ENCODE measurements at places on chromosomes 16 and 17.

DNA sequence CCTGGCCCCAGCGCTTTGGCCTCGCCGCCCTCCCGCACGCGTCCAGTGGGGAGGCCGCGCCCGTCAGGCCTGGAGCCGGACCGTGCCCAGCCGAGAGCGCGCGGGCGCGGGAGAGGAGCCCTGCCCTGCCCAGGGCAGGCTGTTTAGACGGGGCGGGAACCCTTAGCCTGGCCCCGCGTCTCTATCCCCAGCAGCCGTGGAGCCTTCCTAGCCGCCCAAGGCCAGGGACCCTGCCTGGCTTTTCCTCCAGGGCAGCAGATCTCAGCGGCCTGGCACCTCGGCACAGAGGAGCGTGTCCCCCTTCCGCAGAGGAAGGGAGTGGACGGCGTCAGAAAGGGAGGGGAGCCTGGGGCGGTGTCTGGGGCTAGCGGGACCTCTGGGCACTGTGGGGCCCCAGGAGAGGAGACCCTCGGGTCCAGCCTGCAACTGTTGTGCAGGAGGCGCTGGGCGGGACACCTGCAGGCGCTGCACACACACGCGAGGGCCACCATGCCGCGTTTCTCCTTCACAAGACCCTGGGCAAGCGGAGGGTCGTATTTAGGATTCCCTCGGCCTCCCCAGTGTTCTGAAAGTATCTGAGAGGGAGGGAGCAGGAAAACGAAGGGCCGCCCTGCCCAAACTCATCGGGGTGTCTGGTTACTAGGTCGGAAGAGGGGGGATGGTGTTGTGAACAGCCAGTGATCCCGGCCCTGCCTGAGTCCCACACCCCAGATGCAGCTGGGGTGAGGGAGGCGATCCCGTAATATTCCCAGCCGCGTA lies 2.3 kb upstream of the NPTX1 start:
- no peak for DNase-seq

- DNase-seq: no peak
These were observed 3.4 kb downstream of the CHST6 start for GRCh38 chr16:75491876-75492275.

GRCh38 chr17:64146418-64147109 lies 16.6 kb upstream of the ERN1 start:
- no peak for DNase-seq

- no peak for DNase-seq
These were observed 5.9 kb downstream of the RSAD1 start for GRCh38 chr17:50484386-50485155.

- no peak for DNase-seq
These were observed 4.6 kb downstream of the ZSCAN10 start for GRCh38 chr16:3094289-3095027.

DNA sequence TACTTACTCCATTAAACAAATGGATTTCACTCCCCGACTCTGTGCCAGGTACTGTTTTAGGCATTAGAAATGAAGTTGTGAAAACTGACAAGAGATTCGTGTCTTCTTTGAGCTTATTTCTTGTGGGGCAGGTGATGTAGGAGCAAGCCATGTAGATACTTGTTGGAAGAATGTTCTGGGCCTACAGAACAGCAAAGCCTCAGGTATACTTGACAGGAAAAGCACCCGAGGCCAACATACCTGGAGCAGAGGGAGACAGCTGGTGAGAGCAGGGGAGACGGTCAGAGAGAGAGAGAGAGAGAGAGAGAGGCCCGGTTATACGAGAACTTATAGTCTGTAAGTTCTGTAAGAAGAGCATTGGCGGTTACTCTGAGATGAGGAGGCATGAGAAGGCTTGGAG lies 110.8 kb downstream of the FTO start:
- no peak for DNase-seq

GRCh38 chr17:50206604-50207293 lies 5.3 kb upstream of the COL1A1 start:
- no peak for DNase-seq

- DNase-seq: no peak
These were observed 288.1 kb downstream of the SEC14L1 start for GRCh38 chr17:77428749-77429368.

GRCh38 chr17:60390925-60391470 lies 935 bp downstream of the USP32 start:
- DNase-seq: no peak

GRCh38 chr17:8944748-8945147 lies 20.8 kb downstream of the PIK3R5 start:
- no peak for DNase-seq

GRCh38 chr16:4349332-4349731 lies 1.8 kb downstream of the PAM16 start:
- no peak for DNase-seq

DNA sequence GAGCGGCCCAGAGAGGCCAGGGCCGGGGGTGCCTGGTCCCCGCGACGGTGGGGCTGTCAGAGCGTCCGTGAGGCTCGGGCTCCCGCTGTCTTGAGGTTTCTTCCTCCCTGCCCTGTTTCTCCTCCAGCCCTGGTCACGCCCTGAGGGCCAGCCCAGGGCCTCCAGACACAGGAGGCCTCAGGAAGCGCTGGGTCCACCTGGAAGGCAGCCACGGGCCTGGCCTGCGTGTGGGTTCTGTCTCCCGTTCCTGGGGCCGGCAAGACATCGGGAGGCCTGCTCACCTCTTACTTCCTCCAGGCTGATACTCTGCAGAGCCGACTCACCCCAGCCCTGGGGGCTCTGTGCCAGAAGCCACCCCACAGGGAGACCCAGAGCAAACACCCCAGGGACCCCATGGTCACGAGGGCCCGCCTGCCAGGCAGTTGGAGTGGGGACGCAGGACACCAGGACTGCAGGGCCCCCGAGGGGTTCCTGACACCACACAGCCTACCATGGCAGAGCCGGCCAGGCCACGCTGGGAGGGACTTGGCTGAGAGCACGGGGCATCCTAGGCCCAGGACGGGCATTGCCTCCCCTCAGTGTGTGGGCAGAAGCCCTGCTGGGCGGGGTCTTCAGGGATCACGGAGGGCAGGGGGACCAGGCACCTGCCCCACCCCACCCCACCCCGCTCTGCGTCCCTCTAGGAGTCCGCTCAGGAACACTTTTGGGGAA lies 18.9 kb upstream of the CACNA1H start:
- no peak for DNase-seq

GRCh38 chr17:50922721-50923405 lies 56.7 kb upstream of the TOB1 start:
- DNase-seq: no peak

DNA sequence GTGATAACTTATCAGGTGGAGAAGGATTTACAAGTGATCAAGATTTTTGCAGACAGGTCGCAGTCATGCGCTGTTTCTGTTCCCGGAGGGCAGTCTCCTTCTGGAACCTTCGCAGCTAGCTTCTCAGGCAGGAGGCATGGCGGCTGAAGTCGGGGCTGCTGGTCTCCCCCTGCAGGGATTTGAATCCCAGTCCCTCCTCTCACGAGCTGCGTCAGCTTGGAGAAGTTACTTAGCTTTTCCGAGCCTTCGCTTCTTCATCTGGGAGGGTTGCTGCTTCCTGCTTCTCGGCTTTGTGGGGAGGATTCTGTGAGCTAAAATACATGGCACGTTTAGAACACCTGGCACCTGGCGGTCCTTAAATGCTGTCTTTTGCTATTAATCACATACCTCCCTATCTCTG lies 287.8 kb upstream of the FOXF1 start:
- no peak for DNase-seq

- no peak for DNase-seq
These were observed 2.9 kb upstream of the KATNB1 start for GRCh38 chr16:57732714-57733113.

DNA sequence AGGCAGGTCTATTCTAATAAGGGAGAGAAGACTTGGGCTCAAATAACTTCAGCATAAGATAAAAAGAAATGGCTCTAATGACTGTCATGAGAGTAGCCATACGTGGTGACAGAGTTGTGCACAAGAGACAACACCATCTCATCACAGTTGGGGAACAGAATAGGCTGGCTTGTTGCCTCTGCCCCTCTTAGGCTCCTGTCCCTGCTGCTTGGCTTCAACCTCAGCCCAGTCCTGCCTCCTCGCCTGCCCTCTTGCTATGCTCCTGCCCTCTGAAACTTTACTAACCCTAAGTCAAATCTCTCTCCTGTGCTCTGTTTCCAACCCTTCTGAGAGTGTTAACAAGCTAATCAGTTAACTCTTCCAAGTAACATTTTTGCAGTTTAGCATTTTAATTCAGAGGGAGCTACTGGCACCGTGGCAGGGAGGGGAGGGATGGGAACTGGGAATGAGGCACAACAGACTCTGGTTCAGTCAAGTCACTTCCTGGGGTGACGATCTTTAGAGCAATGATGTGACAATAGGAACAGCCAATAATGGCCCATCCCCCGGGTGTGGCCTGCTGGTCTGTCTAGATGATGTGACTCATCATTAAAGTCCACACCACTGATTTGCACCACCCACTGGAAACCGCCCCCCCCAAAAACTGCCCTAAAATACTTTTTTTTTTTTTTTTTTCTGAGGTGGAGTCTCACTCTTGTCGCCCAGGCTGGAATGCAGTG lies 35.5 kb downstream of the DNAH17 start:
- no peak for DNase-seq

DNA sequence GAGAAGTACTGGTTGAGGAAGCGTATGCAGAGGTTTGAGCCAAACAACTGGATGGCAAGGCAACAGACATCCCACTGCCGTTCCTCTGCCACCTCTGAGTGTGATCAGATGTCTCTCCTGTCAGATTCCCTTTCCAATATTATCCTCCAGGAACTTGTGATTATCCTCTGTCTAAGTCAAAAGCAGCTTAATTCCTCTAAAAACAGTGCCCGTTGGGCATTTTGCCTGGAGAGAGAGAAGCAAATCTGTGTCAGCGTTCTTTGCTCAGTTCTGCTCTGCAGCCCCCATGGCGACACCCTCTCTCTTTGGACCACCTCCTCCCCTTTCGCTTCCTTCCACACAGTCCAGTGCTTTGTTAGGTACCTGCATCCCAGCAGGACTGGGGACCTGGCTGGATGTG lies 56.1 kb upstream of the TBX2 start:
- no peak for DNase-seq

- DNase-seq: no peak
These were observed 770 bp upstream of the PCYT2 start for GRCh38 chr17:81911969-81912368.

GRCh38 chr17:56870081-56870651 lies 36.2 kb downstream of the DGKE start:
- DNase-seq: no peak

DNA sequence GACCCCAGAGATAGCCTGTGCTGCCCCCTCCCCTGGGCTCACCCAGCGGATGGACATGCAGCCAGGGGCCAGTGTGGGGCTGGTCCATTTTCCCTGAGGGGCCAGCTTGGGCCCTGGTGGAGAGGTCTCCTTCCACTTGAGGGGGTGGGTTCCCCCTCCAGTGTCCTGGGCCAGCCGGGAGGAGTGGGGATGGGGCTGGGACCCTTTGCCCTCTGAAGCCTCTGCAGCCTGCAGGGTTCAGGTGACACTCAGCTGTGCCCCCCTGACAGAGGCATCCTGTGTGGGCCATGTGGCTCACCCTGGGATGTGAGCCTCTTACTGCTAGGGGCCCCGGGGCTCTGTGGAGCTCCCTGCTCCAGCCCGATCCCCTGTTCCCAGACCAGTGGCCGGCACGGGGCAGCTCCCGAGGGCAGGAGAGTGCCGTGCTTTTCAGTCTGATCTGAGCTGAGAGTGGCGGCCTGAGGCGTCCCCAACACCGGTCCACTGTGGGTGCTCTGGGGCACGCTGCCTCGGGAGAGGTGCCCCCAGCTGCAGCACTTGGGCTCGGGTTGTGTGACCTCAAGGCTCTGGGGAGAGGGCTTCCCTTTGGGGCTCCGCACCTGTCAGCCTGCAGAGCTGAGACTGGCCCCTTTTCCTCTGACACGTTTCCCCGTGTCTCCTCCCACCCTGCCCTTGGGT lies 439 bp upstream of the GNG13 start:
- no peak for DNase-seq

DNA sequence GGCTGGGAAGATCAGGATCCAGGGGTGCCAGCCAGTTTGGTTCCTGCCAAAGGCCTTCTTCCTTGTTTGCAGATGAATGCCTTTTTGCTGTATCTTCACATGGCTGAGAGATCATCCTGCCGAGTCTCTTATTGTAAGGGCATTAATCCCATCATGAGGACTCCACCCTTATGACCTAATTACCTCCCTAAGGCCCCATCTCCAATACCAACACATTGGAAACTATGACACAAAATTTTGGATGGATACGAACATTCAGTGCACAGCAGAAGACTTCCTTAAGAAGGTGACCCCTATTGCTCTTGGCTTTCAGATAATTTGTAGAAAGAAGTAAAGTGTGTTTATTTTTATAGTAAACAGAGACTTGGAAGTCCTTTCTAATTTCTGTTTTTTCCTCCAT lies 1164.7 kb upstream of the CDH8 start:
- DNase-seq: no peak

GRCh38 chr16:1828645-1829410 lies 1.8 kb downstream of the FAHD1 start:
- DNase-seq: no peak

DNA sequence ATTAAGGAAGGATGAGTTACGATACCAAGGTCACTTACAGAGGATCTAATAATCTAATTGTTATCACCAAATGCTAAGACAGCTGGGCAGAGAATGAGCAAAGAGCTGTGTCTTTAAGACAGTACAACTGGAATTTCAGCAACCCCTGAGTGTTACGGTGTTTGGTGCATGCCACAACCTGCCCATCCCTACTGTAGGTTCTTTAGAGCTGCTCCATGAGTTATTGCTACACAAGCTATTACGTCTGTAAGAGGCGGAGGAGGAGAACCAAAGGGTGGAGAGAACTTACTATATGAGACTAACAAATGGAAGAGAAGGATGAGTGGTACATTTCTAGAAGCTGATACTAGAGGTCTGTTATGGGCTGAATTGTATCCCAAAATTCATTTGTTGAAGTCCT lies 14.2 kb upstream of the C17orf78 start:
- DNase-seq: no peak

DNA sequence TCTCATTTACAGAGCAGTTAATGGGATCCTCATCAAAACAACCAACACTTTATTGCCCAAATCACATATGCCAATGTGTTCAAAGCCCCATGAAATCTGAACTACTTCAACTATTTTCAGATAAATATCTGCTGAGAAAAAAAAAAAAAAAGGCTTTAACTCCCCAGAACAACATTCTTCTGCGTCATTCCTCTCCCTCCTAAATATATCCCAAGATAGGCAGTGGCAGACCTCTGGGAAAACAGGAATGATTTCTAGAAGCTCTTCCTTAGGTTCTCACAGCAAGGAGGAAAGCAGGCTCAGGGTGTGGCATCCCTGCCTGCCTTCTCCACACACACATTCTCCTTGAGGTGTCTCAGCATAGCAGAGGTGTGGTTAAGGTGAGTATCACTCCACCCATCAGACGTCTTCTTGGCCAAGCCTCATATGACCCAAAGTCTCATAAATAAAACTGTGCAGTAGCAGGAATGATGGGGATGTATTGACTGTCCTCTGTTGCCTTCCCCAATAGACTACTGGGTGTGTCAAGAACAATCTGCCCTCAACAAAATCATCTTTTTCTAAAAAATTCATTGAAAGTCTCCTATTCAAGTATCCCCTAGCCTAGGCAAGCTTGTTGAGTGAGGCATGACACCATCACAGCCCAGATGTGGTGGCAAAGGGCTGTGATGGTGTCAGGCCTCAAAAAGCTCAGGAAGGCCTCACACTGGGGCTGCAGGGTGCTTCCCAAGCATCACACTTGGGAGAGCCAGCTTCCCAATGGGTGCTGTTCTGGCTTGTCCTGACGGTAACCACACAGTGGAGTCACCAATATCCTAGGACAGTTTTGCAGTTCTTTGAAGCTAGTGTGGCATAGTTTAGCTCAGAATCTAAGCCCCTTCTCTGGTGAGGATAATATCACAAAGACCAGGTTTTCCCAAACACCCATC lies 135.4 kb upstream of the SOX9 start:
- DNase-seq: no peak

Measured in vagina (tissue), 2 donors.